Panc1 (cell line): ENCODE measurements at places on chromosomes 16 and 17.

DNA sequence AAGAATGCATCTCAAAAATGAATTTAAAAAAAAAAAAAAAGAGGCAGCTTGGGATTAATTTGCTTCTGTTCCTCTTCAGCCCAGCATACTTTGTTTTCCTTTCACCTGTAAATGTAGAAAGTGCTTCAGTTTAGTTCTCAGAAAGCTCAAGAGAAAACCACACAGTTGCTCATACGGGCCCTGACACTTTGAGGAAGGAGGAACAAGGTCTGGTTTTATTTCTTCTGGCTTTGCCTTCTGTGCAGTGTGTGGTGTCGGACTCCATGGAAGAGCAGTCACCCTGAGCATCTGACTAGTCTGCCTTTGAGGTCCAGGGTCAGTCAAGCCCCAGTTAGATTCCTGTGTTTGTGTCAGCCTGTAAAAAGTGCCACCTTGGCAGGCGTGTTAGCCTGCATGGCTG is 27.6 kb downstream of the NMT1 start:
- H3K27me3 ChIP-seq = no peaks in the 10 kb centered on the region
- H3K27ac ChIP-seq = no peak overlapping the region
- H3K36me3 ChIP-seq = peaks cover 8% of the 10 kb centered on the region

- no peak overlapping the region for H3K4me3 ChIP-seq
- H3K27me3 ChIP-seq = peaks cover 20% of the 10 kb centered on the region
- no peak overlapping the region for H3K27ac ChIP-seq
- no peak for DNase-seq
- H3K4me1 ChIP-seq = peaks cover 11% of the 10 kb centered on the region
Measured at GRCh38 chr17:79633993-79634813, 23.4 kb upstream of the RBFOX3 start.

DNA sequence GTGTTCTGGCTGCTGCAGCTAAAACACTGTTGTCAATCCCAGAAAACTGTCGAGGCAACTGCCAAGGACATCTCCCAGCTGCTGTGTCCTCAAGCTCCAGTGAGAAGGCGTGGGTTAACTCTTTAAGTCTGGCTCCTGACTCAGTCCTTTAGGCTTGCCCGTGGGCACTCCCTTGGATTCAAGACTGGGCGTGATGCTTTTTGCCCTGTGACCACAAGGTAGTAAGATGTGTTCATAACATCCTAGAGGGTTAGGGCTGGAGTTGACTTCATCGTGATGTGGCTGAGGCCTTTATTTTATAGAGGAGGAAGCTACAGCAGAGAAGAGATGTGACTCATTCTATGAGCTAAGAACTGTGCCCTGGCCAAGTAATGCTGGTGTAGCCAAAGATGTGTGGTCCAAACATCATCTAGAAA is 50.9 kb upstream of the TEKT3 start:
- H3K27ac ChIP-seq = no peak overlapping the region
- no peak for DNase-seq
- H3K4me3 ChIP-seq = no peak overlapping the region
- H3K27me3 ChIP-seq = no peaks in the 10 kb centered on the region

GRCh38 chr16:23771027-23771426 is 16.2 kb downstream of the CHP2 start:
- no peak overlapping the region for H3K4me3 ChIP-seq
- no peak for DNase-seq
- H3K27me3 ChIP-seq = no peaks in the 10 kb centered on the region
- no peak overlapping the region for H3K27ac ChIP-seq
- no peaks in the 10 kb centered on the region for H3K4me1 ChIP-seq

- peaks cover 58% of the 10 kb centered on the region for H3K4me1 ChIP-seq
- DNase-seq = no peak
- H3K27ac ChIP-seq = peak overlapping the region; percentile 59
- H3K4me3 ChIP-seq = peak overlapping the region; percentile 20; the same call in 1 of the 2 replicates
Measured at GRCh38 chr17:76492989-76493501, 8.2 kb downstream of the RHBDF2 start.

GRCh38 chr17:47057830-47058229 is 78.8 kb upstream of the RPRML start:
- no peaks in the 10 kb centered on the region for H3K36me3 ChIP-seq
- no peak overlapping the region for H3K4me3 ChIP-seq
- no peaks in the 10 kb centered on the region for H3K4me1 ChIP-seq
- DNase-seq = no peak

- H3K4me1 ChIP-seq = no peaks in the 10 kb centered on the region
- no peaks in the 10 kb centered on the region for H3K36me3 ChIP-seq
- H3K4me3 ChIP-seq = no peak overlapping the region
- no peak for DNase-seq
- peaks cover 7% of the 10 kb centered on the region for H3K27me3 ChIP-seq
Measured at GRCh38 chr17:6683081-6683684, 30.0 kb downstream of the SLC13A5 start.
